ENCODE measurements at places on chromosomes 1 and 21.

- DNase-seq: no peak
Observed at GRCh38 chr1:24596401-24596880, 40.6 kb downstream of the NCMAP start.

- no peak for DNase-seq
Observed at GRCh38 chr1:213999732-214000131, 12.0 kb downstream of the PROX1 start.

GRCh38 chr1:67827688-67828087 lies 5.6 kb downstream of the GNG12 start:
- no peak for DNase-seq

DNA sequence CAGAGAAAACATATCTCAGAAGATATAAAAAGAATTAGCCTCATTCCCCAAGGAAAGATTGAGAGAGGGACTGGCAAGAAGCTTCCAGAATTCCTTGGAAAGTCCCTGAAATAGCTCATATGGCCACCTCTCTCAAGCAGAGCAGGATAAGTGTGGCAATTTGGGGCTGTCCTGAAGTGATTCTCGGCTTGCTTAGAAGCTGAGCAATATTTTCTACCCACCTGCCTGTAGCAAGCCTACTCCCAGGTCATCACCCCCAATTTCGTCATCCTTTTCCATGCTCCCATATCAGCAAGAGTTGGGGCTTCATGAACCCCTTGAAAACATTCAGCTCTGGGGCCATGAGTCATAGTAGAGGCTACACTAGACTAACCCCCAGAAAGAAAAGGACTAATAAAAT lies 131.5 kb downstream of the PLPP3 start:
- no peak for DNase-seq

- DNase-seq: no peak
Observed at GRCh38 chr1:220409771-220410595, 118.0 kb upstream of the MARK1 start.

DNA sequence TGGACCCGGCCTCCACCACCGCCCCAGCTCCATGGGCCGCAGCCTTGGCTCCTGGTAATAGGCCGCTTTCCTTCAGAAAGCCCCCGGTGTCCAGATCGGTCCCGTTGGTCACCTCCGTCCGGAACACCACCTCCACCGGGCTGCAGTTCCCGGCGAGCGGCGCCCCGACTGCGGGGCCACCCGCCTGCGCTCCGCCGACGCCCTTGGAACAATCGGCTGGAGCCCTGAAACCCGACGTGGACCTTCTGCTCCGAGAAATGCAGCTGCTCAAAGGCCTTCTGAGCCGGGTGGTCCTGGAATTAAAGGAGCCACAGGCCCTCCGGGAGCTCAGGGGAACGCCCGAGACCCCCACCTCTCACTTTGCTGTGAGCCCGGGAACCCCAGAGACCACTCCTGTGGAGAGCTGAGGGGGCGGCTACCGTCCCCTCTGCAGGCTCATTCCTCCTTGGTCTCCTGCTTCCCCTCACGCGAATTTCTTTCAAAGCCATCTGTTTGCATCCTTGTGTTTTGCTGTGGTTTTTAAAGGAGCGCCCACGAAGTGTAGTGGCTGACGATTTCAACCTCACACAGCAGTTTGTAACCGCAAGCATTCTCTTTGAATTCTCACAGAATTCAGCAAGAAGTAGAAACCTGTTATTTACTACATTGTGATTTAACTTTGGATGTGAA lies 6.0 kb downstream of the FCRLB start:
- no peak for DNase-seq

DNA sequence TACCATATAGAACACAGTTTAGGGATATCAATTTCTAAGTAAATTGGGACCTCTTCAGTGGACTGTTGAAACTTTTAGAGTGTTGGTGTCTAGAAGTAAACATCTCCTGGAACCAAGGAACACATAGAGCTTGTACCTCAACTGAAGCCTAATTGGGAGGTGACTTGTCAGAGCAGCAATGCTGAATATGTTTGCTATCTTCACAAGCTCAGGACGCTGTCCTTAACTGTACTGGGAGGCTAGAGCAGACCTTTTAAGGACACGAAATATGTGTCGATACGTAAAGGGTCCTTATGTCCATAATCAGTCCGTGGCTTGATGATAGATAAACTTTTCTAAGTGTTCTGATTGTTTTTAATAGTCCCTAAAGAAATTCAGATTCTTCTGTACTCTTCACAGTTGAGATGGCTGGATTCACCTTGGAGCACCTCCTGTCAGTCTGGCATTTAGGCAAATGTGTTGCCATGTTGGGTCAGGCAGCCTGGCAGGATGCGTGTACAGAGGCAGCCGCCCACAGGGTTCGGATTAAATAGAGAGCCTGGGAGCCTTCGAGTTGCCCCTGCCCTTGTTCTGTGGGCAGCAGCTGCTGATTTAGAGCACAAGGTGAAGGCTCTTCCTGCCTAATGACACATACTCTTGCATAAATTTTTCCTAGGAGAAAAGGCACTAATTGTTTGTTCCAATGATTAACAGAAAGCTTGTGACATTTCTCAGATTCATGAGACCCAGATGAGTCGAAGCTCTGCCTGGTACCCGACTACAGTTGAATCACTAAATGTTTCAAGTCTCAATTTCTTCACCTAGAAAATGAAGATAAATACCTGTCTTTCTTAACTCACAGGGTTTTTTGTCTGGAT lies 3.6 kb downstream of the ACTN2 start:
- DNase-seq: no peak

- DNase-seq: no peak
Observed at GRCh38 chr1:119873135-119874015, 22.9 kb downstream of the ADAM30 start.

DNA sequence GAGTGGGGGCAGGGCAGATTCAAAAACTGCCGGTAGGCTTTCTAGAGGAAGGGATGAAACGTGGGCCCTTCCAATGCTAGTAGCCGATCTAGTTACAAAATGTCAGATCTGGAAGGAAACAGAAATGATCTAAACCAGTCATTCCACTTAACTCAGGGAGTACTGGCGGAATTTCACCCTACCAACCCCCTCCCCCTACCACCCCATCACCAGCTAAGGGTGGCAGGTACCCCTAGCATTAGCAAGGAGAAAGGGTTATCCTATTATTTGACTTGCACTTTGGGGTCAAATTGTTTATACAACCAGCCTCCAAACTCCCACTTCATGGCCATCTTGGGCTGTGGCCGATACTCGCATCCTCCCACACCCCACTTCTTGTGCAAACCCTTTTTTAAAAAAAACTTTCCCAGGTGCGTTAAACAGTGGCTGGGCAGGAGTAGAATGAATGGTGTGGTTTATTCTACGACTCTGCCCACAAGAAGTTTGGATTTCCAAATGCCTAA lies 644 bp upstream of the MRPL24 start:
- DNase-seq: no peak

- DNase-seq: no peak
Observed at GRCh38 chr1:44016890-44017400, 14.3 kb downstream of the SLC6A9 start.

- no peak for DNase-seq
Observed at GRCh38 chr1:37718901-37719571, 26.7 kb downstream of the CDCA8 start.

- DNase-seq: no peak
Observed at GRCh38 chr1:186974774-186975181, 146.0 kb downstream of the PLA2G4A start.

DNA sequence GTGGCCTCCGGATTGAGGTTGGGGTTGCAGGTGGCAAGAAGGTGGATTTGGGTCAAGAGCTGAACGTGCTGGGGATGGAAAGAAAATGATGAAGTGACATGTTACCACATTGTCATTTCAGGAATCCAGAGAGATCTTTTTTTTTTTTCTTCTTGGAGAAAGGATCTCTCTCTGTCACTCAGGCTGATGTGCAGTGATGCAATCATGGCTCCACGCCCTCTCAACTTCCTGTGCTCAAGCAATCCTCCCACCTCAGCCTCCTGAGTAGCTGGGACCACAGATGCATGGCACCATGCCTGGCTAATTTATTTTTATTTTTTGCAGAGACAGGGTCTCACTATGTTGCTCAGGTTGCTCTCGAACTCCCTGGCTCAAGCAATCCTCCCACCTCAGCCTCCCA lies 80.6 kb downstream of the GON4L start:
- DNase-seq: no peak

DNA sequence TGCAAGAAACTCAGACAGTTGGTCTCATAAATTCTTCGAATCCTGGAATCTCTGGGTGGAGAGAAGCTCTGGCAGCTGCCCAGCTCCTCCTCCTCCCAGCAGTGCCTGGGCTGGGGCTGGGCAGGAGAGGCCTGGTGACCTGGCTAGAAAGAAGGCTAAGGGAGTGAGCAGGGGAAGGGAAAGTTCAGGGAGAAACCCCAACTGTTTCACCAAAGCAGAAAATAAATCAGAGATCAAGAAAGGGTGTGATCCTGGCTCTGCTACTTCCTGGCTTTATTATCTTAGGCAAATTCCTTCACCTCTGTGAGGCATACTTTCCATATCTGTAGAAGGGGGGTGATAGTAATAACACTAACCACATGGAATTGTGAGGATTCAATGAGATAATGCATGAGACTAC lies 8.8 kb upstream of the COL16A1 start:
- DNase-seq: no peak

DNA sequence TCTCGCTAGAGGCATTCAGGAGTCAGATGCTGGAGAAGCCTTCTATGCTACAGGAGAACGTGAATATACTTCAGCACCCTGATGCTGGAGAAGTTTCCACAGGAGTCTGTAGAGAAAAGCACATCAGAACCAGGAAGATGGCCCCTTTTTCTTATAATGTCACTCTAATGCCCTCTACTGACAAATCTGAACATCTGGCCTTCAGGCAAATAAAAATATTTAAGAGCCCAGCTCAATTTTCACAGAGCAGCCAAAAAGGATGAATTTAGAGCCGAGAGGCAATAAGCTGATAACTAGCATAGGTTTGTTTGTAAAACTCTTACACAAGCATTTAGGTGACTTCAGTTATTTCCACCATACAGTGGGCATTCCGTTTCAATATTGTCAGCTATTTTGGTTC lies 3.8 kb upstream of the RRP15 start:
- no peak for DNase-seq

DNA sequence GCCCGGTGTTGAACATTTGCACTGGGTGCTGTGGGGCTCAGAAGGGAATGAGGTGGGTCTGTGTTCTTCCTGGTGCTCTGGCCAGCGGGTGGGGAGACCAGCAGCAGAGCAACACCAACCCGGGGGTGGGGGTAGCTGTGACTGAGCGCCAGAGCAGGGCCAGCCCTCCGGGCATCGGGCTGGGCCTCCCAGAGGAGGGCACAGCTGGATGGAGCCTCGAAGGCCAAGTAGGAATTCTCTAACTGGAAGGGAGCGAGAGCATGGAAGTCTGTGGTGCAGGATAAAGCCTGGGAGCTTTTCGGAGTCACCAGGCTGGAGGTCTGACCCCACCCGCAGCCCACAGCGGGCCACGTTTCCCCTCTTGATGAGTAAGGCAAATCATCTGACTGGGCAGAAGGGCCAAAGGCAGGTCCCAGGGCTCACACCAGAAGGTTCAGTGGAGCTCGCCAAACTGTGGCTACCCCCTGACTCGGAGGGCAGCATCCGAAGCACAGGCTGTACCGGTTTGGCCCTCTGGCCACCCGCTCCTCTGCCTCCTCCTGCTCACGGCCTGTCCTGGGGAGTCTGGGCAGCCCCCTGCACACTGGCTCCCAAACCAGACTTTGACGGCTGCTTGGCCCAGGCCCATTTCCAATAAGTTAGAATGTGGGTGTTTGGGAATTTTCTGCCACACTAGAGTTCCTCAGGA lies 18.8 kb downstream of the SLC1A7 start:
- DNase-seq: no peak

GRCh38 chr1:221756830-221757551 lies 15.1 kb upstream of the DUSP10 start:
- DNase-seq: no peak
